ENCODE measurements at places on chromosomes 7 and 10.

GRCh38 chr7:38198366-38198765, 20.3 kb downstream of the STARD3NL start:
- no peak for DNase-seq

- no peak for DNase-seq
These were observed 26.7 kb upstream of the MRLN start for GRCh38 chr10:59779756-59780533.

DNA sequence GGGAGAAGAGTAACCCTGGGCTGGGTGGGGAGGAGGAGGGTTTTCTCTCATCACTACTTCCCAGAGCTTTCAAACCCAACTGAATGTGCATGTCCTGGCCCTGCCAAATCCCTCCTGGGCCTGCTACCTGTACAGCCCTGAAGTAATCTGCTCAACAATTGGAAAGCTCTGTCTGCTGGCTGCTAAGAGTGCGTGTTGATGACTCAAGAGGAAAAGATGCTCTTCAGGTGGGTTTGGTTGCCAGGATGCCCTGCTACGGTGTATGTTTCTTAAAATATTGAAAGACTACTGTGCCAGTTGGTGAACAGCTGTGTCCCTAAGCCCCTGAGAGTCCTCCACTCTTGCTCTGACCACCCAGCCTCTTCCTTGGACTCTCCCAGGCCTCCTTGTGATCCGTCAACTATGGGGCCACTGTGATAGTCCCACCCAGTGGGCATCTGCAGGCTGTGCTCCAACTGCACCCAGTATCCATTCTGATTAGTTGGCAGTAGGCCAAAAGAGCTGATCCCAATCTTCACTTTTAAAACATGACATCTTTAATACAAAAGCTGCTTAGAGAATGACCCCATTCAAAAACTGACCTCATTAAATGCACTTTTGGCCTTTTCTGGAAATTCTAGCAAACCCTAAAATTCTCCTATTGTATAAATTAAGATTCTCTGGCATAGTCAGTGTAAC, 85.6 kb downstream of the AOAH start:
- peak; percentile 36 for DNase-seq

DNA sequence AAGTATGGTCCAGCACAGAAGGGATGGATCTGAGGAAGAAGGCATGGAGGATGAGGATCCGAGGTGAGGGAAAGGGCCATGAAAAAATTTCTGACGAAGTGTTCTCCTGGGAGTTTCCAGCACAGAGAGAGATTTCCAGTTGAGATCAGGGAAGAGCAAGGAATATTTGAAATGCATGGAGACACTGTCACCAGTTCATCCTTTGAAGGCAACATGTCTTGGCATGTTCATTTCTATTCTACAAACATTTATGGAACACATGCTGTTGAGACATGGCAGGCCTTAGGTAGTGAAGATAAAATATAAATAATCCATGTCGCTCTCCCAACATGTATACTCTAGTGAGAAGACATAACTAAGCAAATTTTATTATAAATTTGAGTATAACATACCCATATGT, 234.0 kb upstream of the TCF7L2 start:
- no peak for DNase-seq

DNA sequence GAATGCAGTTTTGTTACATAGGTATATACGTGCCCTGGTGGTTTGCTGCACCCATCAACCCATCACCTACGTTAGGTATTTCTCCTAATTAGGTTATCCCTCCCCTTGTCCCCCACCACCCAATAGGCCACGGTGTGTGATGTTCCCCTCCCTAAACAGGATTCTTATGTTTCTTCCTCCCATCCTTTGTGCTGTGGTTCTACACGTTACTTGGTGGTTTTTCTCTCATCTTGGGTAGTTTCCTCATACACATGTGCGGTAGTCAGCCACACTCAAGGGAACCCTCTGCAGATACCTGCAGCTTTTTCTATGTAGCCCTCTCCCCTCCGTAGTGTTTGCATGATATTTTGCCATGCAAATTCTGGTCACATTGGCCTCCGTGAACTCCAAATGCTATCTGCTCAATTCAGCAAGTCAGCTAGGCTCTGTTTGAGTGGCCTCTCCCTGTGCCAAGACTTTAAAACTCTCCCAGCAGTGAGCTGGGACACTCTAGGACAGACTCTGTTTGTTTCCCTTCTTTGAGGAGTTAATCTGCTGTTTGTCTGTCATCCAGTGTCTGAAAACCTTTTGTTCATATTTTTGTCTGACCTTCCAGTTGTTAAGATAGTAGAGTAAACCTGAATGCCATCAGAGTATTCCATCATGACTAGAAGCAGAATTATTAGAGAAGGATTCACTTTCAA, 41.0 kb downstream of the RABGEF1 start:
- DNase-seq: no peak

- no peak for DNase-seq
These were observed 5.8 kb downstream of the COMTD1 start for GRCh38 chr10:75229971-75230370.

- DNase-seq: no peak
These were observed 81.1 kb downstream of the XRCC2 start for GRCh38 chr7:152594801-152595200.

- DNase-seq: no peak
These were observed 53.4 kb downstream of the NKX6-2 start for GRCh38 chr10:132732518-132732917.

DNA sequence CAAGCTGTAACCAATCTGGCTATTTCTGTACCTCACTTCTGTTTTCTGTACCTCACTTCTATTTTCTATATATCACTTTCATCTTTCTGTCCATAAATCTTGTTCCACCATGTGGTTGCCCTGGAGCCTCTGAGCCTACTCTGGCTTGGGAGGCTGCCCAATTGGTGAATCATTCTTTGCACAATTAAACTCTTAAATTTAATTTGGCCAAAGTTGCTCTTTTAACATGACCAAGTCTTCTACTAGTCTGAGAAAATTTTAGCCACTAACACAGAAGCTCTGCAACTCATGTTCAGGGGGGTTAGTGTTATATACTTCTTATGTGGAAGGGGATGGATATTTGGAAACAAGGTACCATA, 503.5 kb downstream of the KIF20B start:
- DNase-seq: no peak

GRCh38 chr10:60123172-60123571, 216.8 kb upstream of the CCDC6 start:
- no peak for DNase-seq

GRCh38 chr7:103851357-103851756, 138.1 kb downstream of the RELN start:
- DNase-seq: no peak

- DNase-seq: no peak
These were observed 11.9 kb downstream of the CYTH3 start for GRCh38 chr7:6260291-6261187.

DNA sequence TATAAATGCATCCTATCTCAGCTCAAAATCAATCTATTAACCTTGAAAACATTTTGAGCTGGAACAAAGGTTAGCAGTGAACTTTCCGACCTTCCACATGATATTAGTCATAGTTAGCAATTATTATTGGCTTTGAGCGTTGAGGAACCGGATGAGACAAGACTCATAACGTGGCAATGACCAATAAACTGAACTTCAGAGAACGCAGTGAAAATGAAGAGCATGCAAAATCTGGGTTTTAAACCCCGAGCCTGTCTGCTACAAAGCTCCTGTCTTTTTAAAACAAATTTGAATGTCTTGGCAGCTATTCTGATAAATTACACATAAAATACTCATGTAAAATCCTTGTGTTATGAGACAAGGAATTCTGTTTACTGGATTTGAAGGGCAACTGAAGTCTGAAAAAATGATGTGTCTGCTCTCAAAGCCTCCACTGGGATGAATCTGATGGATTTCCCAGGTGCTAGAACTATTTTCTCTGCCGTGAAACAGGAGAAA, 74.7 kb upstream of the ITGB1 start:
- no peak for DNase-seq

- DNase-seq: no peak
These were observed 78.1 kb upstream of the TOMM7 start for GRCh38 chr7:22900784-22901183.

- no peak for DNase-seq
These were observed 461.4 kb downstream of the KCNMA1 start for GRCh38 chr10:77176232-77176631.

GRCh38 chr7:7090460-7090859, 91.9 kb upstream of the C1GALT1 start:
- DNase-seq: no peak

DNA sequence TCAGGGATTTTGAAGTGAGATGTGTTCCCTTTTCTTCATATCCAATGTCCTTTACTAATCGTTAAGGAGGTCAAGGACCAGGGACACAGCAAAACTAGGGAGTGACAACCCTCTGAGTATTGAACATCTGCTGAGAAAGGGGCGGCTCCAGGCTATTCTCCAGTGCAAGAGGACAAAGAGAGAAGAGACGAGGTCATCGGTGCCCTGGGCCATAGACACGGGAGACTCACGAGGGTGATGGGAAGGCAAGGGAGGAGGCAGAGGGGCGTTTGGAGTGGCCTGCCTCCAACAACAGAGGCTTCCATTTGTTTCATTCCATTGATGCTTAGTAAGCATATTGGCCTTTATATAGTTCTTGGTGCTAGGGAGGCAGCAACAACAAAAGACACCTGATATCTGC, 268.4 kb downstream of the CXCL12 start:
- no peak for DNase-seq

- no peak for DNase-seq
These were observed 230.8 kb upstream of the GHITM start for GRCh38 chr10:83908506-83908905.

DNA sequence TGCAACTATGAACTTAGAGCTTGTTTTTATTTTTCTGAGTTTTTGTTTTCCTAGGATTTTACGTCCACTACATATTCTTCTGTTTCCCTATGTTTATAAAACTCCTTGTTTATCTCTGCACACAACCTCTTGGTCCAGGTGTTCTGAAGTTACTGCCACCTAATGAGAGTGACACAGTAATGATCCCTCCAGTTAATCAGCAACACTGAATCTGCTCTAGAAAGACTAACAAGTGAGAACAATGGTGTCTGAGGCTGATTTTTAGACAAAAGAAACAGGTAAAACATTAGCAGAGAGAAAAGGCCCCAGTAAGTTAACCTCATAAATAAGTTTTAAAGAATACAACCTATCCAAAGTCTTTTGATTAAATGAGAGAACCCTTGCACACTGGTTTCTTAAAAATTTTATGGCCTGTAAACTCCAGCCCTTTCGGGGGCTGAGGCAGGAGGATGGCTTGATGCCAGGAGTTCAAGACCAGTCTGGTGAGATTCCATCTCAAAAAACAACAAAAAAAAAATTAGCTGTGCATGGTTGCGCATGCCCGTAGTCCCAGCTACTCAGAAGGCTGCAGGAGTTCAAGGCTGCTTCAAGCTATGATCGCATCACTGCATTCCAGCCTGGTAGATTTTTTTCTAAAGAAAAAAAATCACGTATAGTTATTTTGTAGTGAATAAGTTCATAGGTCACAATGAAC, 397.6 kb downstream of the MAGI2 start:
- no peak for DNase-seq

- no peak for DNase-seq
These were observed 609.6 kb downstream of the PARD3 start for GRCh38 chr10:34205452-34205851.

DNA sequence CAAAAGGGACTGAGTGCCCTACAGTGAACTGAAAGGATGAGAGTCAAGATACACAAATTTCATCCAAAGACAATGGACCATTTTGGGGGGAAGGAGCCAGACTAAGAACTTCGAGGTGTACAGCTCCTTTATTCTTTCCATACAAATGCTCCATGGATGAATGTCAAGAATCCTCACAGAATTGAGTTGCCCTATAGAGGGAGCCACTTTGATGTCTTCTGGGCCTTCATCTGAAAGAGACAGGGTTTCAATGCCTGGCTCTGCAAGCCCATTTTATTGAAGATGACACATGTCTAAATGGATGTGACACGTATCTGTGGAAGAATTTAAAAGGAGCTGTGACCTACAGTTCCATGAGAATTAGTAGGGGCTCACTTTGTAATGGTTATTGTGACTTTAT, 32.0 kb upstream of the NRG3 start:
- no peak for DNase-seq

- no peak for DNase-seq
These were observed 10.9 kb downstream of the TMEM72 start for GRCh38 chr10:44922021-44922420.

DNA sequence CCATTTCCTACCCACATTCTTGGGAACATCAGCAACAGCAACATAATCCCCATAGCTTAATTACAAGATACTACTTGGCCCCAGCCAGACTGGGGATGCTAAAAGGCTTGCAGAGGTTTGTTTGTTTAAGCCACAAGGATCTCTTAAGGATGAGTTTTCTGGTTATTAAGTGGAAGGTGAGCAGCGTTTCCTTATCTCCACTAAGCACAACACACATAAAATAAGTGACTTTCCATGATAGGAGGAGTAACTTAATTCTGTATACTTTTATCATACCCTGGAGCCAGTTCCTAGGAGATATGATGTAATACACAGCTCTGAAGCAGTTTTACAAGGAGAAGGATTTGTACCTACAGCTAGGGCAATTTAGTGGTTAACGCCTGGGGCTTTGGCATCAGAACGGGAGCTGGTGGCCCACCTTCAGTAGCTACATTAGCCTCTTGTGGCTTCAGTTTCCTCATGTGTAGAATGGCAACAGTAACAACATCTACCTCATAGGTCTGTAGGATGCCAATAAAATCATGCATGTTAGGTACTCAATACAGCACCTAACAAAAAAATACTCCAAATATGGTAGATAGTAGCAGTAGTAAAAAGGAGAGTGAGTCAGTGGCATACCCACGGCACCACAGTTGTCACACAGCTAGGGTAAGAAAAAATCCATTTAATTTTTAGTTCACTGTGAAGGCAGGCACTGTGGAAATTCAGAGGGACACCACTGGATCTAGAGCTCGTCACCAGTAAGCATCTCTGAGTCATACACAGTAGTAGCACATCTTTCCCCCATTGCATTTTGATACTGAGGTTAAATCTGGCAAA, 55.2 kb downstream of the DOCK4 start:
- no peak for DNase-seq

- no peak for DNase-seq
These were observed 493.4 kb upstream of the FOXK1 start for GRCh38 chr7:4188651-4189050.

DNA sequence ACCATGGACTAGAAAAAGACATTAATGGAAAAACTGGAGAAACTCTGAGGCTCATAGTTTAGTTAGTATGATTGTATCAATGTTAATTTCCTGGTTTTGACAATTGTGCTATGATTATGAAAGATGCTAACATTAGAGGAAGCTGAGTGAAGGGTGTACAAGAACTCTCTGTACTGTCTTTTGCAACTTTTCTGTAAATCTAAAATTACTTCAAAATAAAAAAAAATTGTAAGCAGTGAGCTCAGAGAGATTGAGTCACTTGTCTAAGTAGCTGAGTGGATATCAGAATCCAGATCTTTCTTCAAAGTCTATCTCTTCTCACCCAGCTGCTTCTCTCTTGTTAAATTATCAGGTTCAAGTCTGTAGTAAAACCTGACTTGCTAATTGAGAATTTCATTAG, 181.1 kb downstream of the PLCE1 start:
- DNase-seq: no peak

DNA sequence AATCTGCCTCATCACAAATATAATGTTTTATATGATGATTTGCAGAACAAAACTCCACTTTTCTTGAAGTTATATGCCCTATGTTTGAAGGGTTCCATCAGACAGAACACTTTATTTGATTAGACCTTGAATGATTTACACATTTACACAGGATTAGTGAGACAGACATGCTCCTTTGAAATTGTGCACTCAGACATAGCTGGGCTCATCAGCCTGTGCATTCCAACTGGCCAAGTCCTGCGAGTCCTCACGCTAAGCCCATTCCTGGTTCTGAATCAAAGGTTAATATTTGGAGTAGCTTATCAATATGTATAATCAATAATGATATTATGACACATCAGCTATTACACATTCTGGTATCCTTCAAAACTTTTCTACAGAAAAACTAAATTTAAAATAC, 173.6 kb downstream of the MBL2 start:
- DNase-seq: no peak

- DNase-seq: no peak
These were observed 128.9 kb upstream of the VWC2 start for GRCh38 chr7:49644396-49645166.

Measured in activated CD8-positive, alpha-beta T cell treated with anti-CD3 and anti-CD28 coated beads for 36 hours (primary cell).